ENCODE measurements at places on chromosomes 13 and 19.
A peak's percentile ranks its signal among the peaks of the same experiment; 100 is the strongest.

GRCh38 chr19:14023404-14024235, 4.3 kb upstream of the RLN3 start:
- no peak for DNase-seq

GRCh38 chr19:55590109-55590508, 9.2 kb downstream of the FIZ1 start:
- no peak for DNase-seq

- no peak for DNase-seq
Measured at GRCh38 chr19:4541114-4541805, 1.4 kb upstream of the LRG1 start.

DNA sequence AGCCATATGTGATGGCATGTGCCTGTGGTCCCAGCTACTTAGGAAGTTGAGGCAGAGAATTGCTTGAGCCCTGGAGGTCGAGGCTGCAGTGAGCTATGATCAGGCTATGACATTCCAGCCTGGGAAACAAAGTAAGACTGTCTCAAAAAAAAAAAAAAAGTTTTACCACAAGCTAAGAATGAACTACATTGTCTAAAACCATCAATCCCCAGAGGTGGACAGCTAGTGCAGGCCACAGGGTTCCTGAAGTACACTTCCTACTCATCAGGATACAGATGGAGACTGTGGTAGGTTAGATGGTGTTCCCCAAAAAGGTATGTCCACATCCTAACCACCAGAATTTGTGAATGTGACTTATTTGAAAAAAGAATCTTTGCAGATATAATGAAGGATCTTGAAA, 63.5 kb upstream of the DOCK9 start:
- DNase-seq: no peak

DNA sequence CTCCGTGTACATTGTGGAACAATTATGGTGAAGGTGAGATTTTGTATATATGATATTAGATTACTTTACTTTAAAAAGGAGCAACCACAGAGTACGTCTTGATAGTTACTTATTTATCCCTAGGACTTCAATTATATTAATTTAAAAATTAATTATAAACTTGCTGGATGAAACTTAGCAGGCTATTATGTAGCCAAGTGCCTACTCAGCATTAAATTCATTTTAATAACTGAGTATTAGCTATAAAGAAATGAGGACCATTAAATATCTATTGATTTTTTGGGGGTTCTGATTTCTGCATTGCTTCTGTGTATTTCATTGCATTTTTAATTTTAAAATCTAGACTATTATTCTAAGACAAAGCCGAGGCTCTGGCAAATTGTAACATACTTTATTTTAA, 109.4 kb downstream of the HS6ST3 start:
- DNase-seq: no peak

GRCh38 chr13:44758630-44759383, 182.7 kb upstream of the TSC22D1 start:
- no peak for DNase-seq

DNA sequence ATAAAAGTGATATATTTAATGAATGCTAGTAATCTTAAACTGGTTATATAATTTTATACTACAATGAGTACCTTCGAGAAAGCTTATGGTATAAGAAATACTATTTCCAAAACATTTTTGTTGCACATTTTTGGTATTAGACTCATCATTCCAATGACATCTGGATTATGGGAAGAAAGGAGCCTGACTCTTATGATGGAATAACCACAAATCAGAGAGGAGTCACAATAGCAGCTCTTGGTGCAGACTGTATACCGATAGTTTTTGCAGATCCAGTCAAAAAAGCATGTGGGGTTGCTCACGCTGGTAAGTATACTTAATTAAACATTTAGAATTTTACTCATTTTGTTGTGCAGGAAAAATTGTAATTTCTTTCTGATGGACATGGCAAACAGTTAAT, 3.9 kb downstream of the LACC1 start:
- no peak for DNase-seq

DNA sequence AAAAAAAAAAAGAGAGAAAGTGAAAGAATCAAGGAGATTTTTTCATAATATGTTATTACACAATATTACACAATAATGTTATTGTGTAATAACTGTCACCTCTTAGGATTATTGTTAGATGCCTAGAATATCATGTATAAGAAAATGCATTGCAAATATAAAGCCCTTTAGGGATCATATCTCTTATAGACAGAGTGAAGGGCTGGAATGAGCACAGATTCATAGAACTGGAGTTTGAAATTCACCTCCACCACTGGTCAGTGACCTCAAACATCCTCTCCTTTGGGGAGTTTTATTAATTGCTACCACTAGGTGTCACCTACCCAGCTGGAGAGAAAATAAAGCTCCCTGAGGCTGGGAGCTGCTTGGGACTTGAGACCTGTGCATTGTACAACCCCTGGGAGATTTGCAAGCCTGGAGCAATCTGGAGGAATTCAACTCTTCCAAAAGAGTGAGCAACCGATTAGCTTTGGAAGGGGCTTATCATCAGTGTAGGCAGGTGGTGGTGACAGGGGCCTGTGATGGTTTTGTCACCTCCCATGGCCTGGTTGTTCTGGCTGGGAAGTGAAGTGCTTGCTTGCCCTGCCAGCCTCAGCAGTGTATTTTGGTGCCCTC, 30.3 kb upstream of the FRY start:
- DNase-seq: no peak

GRCh38 chr13:113002206-113002912, 33.3 kb downstream of the MCF2L start:
- DNase-seq: no peak

DNA sequence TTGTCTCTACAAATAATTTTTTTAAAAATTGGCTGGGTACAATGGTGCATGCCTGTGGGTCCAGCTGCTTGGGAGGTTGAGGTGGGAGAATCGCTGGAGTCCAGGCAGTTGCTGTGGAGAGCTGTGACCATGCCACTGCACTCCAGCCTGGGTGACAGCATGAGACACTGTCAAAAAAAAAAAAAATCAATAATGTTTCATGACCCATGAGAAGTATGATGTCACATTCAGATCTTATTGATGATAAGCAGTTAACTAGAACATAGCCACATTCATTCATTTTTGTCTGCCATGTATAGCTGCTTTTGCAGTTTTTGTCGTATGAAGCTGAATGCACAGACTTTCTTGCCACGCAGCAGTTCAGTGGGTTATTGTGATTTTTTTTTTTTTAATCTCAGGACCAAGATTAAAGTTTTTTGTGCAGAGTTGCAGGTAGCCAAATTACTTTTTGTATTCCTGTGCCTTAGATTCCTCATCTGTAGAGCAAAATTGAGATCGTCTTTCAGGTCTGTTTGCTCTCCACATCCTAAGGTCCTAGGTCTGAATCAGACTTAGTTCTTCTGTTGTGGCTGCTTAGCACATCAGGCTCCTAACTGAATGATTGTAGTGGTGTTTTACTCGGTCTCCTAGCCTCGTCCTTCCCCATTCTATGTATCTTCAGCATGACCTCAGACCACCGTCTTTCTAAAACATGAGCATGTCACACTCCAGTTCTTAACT, 145.2 kb downstream of the GGACT start:
- no peak for DNase-seq

DNA sequence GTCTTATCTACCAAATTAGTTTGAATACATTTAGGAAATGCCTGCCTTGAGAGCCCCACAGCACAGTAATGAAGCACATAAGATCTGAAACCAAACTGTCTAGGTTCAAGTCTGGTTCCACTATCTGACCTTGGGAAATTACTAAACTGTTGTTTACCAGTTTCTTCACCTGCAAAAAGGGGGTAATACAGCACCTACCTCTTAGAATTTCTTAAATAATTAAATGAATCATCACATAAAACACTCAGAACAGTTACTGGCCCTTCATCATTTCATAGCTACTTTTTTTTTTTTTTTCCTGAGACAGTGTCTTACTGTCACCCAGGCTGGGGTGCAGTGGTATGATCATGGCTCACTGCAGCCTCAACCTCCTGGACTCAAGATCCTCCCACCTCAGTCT, 59.6 kb downstream of the USP12 start:
- no peak for DNase-seq

DNA sequence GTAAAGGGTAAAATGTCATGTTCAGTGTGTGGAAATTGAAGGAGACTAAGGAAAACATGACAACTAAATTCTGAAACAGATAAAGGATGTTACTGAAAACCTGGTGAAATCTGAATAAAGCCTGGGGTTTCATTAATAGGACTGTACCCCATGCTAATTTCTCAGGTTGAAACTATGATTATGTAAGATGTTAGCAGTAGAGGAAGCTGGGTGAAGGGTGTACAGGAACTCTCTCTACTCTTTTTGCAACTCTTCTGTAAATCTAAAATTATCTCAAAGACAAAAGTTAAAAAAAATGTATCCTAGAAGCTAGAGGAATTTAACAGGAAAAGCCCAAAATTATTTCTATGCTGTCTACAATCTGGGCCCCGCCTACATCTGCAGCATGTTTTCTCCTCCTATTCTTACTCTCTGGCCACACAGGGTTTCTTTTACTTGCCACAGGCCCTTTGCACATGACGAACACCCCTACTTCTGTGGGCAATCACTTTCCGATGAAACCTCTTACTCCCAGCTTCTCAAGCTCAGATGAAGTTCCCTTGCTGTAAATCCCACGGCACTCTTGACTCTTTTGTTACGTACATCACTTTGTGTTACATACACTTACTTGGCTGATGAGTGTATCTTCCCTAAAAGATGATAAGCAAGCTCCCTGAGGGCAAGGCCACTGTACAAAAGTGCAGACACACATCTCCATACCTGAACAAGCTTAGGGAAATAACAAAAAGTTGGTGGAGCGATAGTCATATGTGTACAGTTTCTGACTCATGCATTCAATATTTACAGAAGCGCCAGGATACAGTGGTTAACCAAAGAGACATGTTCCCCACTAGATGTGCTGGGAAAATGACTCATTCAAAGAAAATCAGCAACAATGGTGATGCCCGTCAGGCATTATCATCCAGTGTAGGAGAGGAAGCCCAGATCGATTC, 32.6 kb downstream of the RUBCNL start:
- no peak for DNase-seq

GRCh38 chr19:507286-508203, at the start of gene TPGS1:
TPGS1 (plus strand) TSS chr19:507497; CDS start chr19:507507, 10 bp downstream.
- DNase-seq: peak; percentile 75

DNA sequence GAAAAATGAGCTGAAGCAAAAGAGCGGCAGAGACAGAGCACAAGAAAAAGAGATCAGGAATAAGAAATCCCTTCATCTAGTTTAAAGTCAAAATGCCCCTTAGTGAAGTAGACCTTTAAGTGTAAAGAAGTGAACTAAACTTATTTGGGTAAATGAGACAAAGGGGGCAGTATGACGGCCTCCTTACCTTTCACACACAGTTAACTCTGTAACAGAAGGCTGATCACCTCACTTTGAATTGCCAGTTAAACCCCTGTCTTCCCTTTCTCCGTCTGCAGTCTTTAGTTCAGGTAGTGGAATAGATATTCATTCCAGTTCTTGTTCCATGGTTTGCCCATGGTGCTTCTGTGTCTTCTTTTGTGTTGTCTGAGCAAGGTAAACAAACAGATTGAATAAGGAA, 1029.8 kb downstream of the DIAPH3 start:
- DNase-seq: no peak

GRCh38 chr13:82118589-82118988, 1763.7 kb downstream of the SLITRK1 start:
- no peak for DNase-seq

DNA sequence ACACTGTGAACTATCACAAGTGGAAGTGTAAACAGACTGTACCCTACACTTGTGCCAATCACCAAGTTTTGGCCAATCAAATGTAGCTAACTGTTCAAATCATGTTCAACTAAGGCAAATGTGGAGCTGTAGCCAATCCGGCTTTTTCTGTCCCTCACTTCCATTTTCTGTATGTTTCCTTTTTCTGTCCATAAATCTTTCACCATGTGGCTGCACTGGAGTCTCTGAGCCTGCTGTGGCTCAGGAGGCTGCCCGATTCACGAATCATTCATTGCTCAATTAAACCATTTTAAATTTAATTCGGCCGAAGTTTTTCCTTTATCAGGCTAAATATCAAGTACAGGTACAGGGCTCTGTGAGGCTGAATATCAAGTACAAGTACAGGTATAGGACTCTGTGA, 216.5 kb downstream of the RFC3 start:
- DNase-seq: no peak

DNA sequence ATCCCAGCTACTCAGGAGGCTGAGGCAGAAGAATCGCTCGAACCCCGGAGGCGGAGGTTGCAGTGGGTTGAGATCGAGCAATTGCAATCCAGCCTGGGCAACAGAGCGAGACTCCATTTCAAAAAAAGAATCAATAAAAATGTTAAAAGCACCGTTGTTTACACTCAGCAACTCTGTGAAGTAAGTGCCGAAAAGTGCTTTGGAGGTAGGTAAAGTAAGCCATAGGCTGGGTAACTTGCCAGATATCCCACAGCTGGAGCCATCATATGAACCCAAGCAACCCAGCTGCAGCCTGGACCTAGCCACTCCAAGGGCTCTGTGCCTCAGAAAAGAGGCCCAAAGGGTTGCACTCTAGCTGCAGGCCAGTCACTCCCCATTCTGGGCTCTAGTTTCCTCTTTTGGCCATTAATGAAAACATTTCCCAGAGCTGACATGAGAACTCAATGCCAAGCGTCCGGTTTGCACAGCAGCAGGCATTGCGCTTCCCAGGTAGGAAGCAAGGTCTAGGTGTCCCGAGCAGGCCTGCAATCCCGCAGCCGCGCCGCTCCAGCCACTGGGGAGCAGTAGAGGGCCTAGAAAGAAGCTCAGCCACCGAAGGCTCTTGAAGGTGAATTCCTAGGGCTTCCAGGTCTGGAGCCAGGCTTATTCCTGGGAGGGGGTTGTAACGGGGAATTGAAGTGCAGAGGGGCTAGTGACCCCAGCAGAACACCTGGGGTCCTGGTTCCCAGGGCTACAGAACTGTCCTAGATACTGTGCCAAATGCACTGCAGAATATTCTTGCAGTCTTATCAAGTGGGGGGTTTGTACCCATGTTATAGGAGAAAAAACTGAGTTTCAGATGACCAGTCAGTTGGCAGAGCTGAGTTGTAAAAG, 4.1 kb upstream of the CD79A start:
- no peak for DNase-seq

All from stimulated activated CD8-positive, alpha-beta memory T cell treated with anti-CD3 and anti-CD28 coated beads, Interleukin-4, amount 100 ng/mL, for 1 hour (primary cell).